ENCODE measurements at places on chromosomes 7 and 10.
A peak's percentile ranks its signal among the peaks of the same experiment; 100 is the strongest.

DNA sequence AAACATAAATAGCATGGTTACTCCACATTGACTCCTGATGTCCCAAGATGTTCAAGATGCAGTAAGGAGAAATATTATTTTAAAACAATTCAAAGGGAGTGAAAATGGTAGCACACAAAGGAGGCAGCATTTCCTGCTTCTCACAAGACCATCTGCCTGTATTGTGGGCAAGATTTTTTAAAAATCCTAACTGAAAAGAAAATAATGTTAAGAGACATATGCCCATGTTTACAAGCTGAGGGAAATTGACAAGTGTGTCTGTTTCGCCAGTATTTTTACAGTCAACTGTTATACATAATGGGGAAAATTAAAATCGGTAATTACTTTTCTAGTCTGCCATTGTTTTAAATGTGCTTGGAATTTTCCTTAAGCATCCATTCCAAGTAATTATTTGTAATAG is 646.2 kb upstream of the C7orf33 start:
- no peak for DNase-seq

GRCh38 chr7:132941428-132941827 is 140.5 kb downstream of the CHCHD3 start:
- no peak for DNase-seq

DNA sequence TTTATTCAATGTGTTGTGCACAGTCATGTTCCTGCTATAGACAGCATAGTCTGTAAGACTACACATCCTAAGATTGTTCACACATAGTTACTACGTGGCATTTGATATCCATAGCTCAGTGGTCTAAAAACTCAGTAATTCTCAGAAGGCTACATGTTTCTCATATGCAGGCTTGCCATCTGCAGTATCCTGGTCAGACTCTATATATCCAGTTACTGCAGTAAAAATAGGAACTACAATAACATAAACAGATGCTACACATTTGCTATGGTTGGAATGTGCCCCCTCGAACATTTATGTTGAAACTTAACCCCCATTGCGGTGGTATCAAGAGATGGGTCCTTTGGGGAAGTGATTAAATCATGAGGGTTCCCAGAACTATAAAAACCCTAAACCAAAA is 1377.8 kb upstream of the LRRTM3 start:
- DNase-seq = no peak

GRCh38 chr7:129122751-129123509 is 21.6 kb upstream of the TSPAN33 start:
- DNase-seq = no peak

- DNase-seq = no peak
Observed at GRCh38 chr7:36298106-36298505, 91.6 kb upstream of the ANLN start.

- DNase-seq = no peak
Observed at GRCh38 chr10:119265691-119266090, 58.3 kb downstream of the GRK5 start.

DNA sequence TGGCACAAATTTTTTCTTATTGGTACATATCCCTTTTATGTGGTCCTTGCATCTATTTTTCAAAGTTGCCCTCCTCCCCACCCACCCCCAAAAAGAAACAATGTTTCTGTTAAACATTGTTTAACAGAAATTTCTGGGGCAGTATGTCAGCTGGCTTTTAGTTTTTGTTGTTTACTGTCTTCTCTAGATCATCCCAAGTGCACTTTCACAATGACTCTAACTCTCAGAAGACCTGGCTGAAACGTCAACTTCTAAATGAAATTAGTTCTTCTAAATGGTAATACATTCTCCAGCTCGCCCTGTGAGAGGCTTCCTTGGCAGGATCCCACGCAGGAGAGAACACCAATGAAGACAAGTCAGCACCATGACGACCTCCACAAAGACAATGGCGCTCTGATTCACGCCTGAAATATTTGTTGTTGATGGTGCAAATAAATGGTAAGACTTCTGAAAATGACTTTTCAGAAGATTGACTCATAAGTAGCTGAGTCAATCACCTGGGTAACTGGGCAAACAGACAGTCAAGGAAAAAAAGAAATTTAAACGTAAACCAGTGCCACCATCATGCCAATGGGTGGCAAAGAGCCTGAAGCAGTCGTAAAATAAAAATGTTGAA is 293.7 kb downstream of the FZD1 start:
- DNase-seq = no peak

DNA sequence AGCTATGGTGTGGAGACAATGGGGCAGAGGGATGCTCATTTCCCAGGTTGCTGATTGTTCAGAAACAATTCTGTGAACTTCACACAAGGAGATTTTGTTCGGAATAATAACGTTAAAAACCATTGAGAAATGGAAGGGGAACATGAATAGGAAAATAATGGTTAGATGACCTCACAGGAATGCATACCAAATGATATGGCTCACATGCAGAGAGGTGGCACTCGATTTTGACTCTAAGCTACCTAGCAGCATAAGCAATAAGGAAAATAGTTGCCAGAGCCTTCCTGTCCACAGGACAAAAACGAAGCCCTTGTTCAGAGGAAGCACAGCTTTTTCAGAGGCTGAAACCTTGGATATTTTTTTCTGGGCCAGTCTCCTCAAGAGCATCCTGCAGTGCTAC is 293.1 kb downstream of the ZEB1 start:
- no peak for DNase-seq

DNA sequence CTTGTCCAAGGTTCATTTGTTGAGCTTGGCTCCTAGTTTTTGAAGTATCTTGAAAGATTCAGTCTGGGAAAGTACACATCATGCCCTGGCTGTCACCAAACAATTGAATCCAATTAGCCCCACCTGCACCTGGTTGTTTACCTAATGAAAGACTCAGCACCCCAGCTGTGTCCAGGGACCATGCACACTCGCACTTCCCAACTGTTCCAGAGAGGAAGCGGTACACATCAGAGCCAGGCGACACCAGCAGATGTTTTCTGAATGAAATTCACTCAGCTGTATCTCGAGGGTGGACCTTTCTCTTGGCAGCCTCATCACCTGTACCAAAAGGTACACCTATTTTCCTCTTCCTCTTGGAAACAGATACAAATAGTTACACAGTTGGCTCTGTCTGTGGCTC is 216.4 kb upstream of the LRGUK start:
- DNase-seq = no peak

DNA sequence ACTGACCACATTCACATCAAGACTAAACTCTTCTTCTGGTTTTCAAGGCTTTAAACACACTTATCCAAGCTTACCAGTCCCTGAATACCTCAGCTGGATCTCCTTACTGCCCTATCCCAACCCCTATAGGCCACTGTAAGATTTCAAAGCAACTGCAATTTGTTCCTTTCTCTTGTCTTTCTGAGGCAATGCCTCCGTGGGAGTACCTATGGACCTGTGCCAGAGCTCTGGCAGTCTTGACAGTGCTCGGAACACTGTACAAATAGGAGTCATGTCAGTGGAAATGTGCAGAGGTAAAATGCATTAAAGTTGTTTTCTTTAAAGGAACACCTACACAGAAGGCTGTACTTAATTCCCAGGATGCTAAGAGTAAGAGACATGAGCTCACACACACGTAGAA is 124.7 kb downstream of the CNOT4 start:
- no peak for DNase-seq

- DNase-seq = no peak
Observed at GRCh38 chr10:7571981-7572380, 94.8 kb downstream of the ITIH5 start.

- DNase-seq = no peak
Observed at GRCh38 chr7:140062118-140062527, 628 bp downstream of the PARP12 start.

GRCh38 chr7:70590126-70590854 is 541.7 kb upstream of the GALNT17 start:
- no peak for DNase-seq

GRCh38 chr10:71419002-71419540 is 22.4 kb downstream of the CDH23 start:
- no peak for DNase-seq

DNA sequence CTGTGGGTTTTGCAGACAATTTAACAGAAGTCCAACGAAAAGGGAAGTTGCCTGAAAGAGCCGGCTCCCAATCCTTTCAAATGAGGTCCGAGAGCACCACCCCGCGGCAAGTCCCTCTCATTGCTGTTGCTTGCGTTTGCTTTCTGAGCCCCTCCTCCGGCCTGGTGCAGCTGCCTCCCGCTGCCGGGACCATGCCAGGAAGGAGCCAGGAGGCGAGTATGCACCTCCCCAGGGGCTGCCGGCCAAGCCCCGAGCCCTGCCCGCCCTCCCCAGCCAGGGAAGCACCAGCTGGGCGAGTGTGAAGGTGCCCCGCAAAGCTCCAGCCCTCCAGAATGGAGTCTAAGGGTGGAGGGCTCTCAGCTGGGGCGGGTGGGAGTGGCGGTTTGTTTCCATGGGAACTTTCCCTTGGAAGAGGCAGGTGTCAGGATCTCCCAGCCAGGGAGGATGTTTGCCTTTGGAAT is 25.8 kb upstream of the PPP2R2D start:
- peak; percentile 58 for DNase-seq

DNA sequence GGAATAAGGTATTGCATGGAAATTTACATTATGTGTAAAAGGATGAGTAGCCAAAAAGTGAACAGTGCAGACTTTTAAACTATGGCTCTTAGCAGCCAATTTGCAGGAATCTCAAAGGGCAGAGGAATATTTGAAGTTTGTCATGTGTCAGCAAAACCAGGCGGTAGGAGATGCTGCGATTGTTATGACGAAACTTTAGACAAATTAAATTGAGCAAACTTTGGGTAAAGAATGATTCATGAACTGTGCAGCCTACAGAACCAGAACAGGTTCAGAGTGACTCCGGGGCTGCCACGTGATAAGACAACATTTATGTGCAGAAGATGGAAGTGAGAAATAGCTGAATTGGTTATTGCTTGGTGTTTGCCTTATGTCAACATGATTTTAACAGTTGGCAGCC is 39.2 kb upstream of the CCDC6 start:
- no peak for DNase-seq

GRCh38 chr10:130934293-130935127 is 377.0 kb downstream of the TCERG1L start:
- no peak for DNase-seq

- no peak for DNase-seq
Observed at GRCh38 chr10:43057231-43057711, 19.6 kb upstream of the RET start.

- DNase-seq = no peak
Observed at GRCh38 chr10:52879091-52879807, 106.7 kb upstream of the MBL2 start.

GRCh38 chr10:16231176-16231575 is 205.6 kb upstream of the PTER start:
- no peak for DNase-seq

GRCh38 chr10:56231436-56231835 is 129.6 kb downstream of the ZWINT start:
- DNase-seq = no peak

DNA sequence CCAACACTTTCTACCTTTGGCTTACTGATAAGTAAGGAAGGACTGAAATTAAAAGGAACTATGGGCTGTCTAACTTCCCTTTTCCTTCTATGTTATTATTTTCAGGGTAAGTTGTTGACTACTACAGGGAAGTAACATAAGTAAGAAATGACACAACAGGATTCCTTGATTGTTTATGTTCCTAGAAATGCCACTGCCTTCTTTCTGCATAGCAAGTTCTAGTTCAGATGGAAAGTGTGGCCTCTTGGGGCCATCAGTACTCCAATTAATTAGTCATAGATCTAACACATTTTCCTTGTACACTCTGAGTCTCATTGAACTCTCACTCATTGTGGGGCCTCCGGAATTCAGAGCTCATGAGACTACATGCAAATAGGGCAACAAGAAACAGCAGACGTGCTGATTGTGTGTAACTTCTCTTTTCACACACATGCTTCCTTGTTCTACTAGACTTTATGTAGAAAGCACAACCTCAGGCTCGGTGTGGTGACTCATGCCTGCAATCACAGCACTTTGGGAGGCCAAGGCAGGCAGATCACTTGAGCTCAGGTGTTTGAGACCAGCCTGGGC is 35.3 kb upstream of the HIBADH start:
- no peak for DNase-seq

GRCh38 chr7:36266683-36267082 is 113.6 kb downstream of the EEPD1 start:
- no peak for DNase-seq

GRCh38 chr10:112376396-112376790 is 2.5 kb downstream of the ACSL5 start:
- no peak for DNase-seq

- no peak for DNase-seq
Observed at GRCh38 chr7:151599401-151600227, 79.9 kb upstream of the RHEB start.

DNA sequence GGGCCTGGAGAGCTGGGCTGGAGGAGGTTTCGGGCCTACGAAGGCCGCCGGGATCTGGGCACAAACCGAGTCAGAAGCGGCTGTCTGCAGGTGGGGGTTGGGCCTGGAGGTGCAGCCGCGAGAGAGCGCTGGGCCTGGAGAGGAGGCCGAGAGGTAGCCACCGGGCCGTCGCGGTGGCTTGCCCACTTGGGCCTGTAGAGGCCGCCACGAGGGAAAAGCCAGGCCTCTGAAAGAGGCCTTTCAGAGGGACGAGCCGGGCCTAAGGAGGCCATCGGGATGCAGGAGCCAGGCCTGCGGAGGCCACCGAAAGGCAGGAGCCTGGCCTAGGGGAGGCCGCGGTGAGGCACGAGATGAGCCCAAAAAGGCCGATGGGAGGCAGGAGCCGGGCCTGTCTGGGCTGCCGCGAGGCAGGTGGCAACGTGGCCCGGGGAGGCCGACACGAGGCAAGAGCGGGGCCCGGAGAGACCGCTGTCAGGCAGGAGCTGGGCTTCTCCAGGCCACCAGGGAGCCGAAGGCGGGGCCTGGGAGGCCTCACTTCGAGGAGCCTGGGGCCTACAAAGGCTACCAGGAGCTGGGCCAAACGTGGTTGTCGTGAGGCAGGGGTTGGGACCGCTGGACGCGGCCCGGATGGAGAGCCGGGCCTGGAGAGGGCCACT is 25.6 kb downstream of the MDH2 start:
- no peak for DNase-seq

- DNase-seq = no peak
Observed at GRCh38 chr10:63751836-63752235, 230.6 kb downstream of the REEP3 start.
